ENCODE measurements at places on chromosomes 16 and 17.

DNA sequence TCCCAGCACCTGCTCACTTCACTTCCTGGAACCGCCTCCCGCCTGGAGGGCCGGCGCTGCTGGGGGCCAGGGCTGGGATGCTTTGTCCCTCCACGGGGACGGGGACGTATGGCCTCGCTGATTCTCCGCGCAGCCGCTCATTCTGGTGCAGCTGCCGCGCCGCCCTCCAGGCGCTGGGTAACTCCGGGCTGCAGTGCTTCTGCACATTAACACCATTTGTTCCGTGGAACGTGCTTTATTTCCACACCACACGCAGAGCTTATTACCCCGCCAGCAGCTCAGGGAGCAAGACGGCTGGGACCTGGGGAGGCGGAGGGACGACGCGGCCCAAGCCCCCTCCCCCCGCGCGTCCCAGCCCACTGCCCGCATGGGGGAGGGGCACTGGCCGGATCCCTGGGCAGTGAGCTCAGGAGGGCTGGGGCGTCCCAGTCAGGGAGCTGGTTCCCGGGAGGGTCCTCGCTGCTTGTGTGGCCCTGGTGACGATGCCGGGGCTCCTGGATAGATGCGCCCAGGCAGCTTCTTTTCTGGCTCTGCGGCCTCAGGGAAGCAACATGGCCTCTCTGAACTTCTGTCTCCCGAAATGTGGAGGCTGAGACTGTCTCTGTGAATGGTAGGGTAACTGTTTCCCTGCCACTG is 45.4 kb upstream of the ACSF3 start:
- DNase-seq, result no peak

GRCh38 chr16:30028438-30029076 is 2.5 kb downstream of the TLCD3B start:
- DNase-seq, result no peak

- no peak for DNase-seq
These were observed 37.6 kb downstream of the ARHGAP27 start for GRCh38 chr17:45394913-45395568.

- no peak for DNase-seq
These were observed 50.9 kb upstream of the CPNE2 start for GRCh38 chr16:57041182-57042156.

- no peak for DNase-seq
These were observed 807.3 kb upstream of the CA10 start for GRCh38 chr17:52965856-52966255.

GRCh38 chr17:78226055-78226758 is 5.2 kb upstream of the TMEM235 start:
- no peak for DNase-seq

- DNase-seq, result no peak
These were observed 24.1 kb upstream of the CDH5 start for GRCh38 chr16:66342294-66342900.

DNA sequence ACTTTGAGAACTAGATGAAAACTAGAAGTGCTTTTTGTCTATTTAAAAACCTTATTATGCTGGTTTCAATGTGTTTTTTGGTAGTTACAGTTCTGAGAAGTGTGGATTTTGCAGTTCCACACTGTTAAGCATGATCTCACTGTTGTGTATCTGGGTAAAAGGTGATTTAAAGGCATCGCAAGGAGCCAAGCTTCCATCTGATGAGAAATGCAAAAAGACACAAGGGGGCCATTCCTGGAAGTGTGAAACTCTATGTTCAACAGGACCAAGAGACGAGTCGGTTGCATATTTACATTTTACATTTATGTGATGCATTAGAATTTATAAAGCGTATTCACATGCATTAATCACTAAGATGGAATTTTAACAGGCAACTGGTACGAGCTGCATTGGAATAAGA is 490.8 kb downstream of the NPIPA7 start:
- DNase-seq, result no peak

- no peak for DNase-seq
These were observed 54.6 kb downstream of the BMERB1 start for GRCh38 chr16:15489016-15489415.

- no peak for DNase-seq
These were observed 125.5 kb upstream of the HS3ST2 start for GRCh38 chr16:22688463-22688862.

DNA sequence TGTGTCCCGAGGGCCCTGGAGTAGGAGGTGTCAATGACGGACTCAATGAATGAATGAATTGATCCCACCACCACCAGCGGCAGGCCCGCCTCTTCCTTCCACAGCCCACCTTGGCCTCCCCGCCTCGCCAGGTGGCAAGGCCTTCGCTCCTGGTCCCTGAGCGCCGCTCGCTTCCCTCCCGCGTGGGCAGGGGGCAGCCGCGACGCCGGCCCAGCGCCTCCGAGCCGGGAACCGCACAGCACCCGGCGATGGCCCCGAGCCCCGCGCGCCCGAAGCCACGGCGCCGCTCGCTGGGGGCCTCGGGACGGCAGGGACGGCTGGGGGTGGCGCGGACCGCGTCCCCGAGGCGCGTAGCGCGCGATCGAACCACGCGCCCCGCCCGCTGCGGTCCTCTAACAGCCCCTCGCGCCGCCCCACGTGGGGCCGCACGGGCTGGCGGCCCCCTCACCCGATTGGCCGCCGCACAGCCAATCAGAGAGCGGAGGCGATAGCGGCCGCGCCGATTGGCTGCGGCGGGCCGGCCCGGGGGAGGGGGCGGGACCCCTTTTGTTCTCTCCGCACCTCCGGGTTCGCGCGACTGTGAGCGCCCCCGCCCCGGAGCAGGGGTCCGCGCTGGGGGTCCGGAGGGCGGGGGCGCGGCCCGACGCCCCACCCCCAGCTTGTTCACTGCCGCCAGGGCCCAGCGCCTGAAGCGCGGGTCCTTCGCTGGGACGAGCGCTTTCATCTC is 31.4 kb downstream of the ACTG1 start:
- peak; percentile 43 for DNase-seq

GRCh38 chr16:49055824-49056545 is 225.7 kb downstream of the CBLN1 start:
- DNase-seq, result no peak

- DNase-seq, result no peak
These were observed 10.6 kb upstream of the C1QTNF8 start for GRCh38 chr16:1106659-1107058.

DNA sequence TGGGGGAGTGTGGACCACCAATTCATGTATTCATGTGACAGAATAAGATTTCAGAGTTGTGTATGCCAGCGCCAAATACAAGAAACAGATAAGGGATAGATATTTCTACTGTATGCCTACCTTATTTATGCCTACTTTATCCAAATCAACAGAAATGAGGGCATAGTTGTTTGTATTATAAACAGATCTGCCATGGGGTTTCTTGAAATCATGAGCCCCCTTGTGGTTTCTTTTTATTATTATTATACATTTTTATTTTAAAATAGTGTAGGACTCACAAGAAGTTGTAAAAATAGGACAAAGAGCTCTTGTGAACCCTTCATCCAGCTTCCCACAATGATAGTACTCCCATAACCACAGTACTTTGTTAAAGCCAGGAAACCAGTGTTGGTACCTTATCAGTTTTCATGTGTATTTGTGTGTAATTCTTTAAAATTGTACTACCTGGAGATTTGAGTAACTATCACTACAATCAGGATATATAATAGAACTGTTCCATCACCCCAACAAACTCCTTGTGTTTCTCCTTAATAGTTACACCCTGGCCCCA is 229.4 kb downstream of the CCDC182 start:
- no peak for DNase-seq

GRCh38 chr17:34714475-34715410 is 135.4 kb downstream of the TMEM132E start:
- no peak for DNase-seq

DNA sequence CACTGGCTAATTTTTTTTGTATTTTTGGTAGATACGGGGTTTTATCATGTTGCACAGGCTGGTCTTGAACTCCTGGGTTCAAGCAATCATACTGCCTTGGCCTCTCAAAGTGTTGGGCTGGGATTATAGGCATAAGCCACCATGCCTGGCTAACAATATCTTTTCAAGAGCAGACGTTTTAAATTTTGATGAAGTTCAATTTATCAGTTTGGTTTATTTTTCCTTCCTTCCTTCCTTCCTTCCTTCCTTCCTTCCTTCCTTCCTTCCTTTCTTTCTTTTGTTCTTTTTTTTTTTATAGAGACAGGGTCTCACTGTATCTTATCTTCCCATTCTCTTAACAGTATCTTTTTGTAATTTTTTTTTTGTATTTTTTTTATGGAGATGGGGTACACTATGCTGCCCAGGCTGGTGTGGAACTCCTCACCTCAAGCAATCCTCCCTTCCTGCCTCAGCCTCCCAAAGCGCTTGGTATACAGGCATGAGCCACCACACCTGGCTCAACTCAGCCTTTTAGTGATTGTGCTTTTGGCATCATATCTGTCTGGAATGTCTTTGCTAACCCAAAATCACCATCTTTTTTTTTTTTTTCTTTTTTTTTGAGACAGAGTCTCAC is 13.6 kb upstream of the GIP start:
- DNase-seq, result no peak

GRCh38 chr17:14780097-14780651 is 479.3 kb downstream of the HS3ST3B1 start:
- no peak for DNase-seq
